ENCODE measurements at places on chromosomes 5 and 9. TPM values are rescaled to one million over a fixed set of nuclear protein-coding genes. Genes with fewer than 3 reads are reported as not detected.

Gene SHB
- total RNA-seq = 59.9 TPM

Gene TRUB2
- total RNA-seq = 22.5 TPM

Gene LECT2
- total RNA-seq = not detected

Gene TLX3
- not detected for total RNA-seq

GRCh38 chr9:82571540-82571939 lies 491.4 kb downstream of the RASEF start:
- no peak overlapping the region for H3K27ac ChIP-seq
- no peak for DNase-seq
- no peak overlapping the region for H3K4me3 ChIP-seq
- H3K27me3 ChIP-seq = no peaks in the 10 kb centered on the region
- no peaks in the 10 kb centered on the region for H3K36me3 ChIP-seq
- H3K4me1 ChIP-seq = no peaks in the 10 kb centered on the region

- no peaks in the 10 kb centered on the region for H3K4me1 ChIP-seq
- H3K27me3 ChIP-seq = no peaks in the 10 kb centered on the region
- H3K27ac ChIP-seq = no peak overlapping the region
- H3K4me3 ChIP-seq = no peak overlapping the region
- DNase-seq = no peak
Measured at GRCh38 chr9:135169709-135170226, 82.3 kb downstream of the OLFM1 start.
